ENCODE measurements at places on chromosomes 7 and 10.

DNA sequence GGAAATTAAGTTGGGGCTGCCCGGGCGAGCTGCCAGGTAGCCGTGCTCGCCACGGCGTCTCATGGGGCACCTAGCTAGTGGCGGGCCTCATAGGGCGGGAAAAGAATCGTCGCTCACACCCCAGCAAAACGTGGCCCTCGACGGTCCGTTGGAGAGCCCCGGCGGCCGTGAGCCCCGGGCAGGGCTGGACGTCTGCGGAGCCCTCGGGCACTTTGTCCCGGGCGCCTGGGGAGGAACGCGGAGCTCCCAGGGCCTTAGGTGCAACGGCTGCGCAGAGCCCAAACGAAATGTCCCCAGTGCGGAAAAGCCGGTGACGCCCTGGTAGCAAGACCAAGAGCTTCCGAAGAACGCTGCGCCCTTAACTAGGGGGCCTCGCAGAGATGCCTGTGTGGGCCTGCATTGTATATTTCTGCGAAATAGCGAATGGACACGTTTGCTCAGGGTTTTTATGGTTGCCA lies 866 bp upstream of the SFMBT2 start:
- DNase-seq, result no peak

DNA sequence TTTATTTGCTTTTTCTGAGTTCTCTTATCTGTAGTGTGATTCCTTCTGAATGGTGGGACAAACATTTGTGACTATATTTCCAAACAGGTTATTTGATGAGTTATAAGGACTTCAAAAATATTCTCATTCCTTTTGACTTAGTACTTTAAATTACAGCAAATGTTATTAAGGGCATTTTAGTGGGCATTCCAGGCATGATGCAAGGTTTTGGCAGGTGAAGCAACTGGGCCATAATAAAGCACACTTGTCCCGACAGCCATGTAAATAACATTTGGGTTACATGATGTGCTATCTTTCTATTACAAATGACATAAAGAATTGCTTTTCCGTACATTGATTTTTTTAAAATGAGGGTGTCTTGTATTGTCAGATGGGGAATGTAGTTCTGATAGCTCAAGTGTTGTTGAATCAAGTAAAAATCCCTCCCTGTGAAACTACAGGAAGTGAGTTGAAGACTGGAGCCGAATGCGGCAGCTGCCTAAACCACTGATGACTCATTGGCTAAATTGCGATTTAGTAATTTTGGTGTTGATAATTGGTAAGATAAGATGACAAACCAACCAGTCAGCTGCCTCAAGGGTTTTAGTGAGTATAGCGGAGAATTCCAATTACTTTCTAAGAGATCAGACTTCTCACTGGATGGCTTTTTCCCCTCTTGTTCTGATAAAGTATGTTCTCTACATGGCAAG lies 231.3 kb upstream of the NPY start:
- DNase-seq, result no peak

- DNase-seq, result no peak
Measured at GRCh38 chr10:97197030-97197500, 11.3 kb upstream of the SLIT1 start.

DNA sequence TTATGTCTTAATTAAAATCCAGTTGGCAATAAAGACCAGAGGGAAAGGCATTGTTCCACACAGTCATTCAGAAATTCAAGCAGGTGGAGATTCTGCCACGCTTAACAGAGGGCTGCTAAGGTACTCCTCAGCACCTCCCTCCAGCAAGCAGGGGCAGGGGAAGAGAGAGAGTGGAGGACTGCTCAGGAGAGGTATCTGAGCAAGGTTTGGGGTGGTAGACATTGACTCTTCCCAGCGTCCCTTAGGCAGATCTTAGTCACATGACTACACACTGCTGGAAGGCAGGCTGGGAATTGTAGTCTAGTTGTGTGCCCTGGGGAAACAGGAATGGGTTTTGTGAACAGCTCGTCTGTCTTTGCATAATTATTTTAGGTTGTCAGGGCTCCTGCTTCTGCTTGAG lies 181.6 kb downstream of the NPSR1 start:
- DNase-seq, result no peak
